ENCODE measurements at places on chromosomes 6 and 20.
A peak's percentile ranks its signal among the peaks of the same experiment; 100 is the strongest.

DNA sequence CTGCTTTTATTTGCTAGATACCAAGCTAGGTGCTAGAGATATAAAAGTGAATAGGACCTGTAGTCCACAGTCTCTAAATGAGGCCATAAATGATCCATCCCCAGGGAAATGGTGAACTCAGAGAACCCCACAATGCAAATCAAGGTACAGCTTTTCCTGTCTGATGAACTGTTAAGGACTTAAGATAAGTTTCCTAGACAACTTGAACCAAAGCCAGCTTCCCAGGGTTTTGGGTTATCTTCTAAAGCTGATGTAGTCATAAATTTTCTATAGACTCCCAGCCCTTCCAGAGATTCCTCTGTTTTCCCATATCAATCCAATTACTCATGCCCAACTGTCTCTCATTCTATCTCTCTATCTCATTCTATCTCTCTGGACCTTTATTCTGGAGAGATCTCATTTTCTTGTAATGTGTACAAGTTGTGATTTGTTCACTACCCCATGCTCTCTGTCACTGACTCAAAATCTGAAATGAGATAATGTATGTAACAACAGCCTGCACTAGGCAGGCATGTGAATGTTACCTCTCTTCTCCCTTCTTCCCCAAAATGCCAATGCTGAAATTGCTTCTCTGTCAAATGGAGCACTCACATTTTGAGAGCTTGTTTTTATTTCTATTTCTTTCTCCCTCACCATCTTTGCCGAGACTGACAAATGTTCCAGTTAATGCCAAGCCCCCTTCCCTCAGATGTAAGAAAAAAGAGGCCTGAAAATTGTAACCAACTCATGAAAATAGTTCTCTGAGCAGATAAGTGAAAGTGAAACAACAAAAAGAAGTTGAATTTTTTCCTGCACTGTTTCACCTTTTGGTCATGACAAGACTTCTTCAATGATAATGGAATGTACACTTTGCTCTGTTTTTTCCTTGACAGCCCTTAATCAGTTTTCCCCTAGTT lies 279.9 kb downstream of the SLC35F1 start:
- DNase-seq: no peak

GRCh38 chr20:23235173-23236027 lies 115.2 kb upstream of the NXT1 start:
- peak; percentile 42 for DNase-seq

- DNase-seq: no peak
These were observed 19.4 kb upstream of the BAK1 start for GRCh38 chr6:33599413-33599938.

DNA sequence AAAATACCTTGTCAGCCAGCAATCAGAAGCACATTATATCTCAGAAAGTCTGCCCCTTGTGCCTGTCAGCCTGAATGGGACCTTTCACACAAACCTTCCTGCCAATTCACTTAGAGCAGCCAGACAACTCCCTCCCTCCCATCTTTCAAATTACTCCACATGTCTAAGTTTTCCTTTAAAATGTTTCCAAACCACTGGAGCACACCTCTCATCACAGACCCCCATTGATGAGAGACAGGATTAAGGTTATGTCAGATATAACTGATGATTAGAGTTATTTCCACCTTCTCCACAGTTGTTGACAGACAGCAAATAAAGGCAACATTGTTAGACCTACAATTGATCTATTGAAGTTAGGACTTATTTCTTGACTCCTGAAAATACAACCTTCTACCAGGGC lies 408.4 kb downstream of the PLCB1 start:
- DNase-seq: no peak

GRCh38 chr6:160679402-160679769 lies 15.3 kb upstream of the LPA start:
- no peak for DNase-seq

DNA sequence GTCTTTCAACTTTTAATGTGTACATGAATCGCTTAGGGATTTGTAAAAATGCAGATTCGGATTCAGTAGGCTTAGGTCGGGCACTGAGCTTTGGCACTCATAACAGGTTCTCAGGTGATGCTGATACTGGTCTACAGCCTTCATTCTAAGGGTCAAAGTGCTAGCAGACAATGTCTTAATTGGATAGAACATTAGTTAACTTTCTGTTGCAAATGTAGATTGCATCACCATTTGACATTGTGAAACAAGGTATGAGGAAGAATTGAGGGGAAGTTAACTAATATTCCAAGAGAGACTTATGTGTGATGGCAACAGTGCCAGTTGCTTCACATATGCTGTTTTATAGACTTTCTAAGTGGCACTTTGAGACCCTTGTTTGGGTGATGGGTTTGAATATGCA lies 86.9 kb downstream of the MLIP start:
- DNase-seq: no peak

DNA sequence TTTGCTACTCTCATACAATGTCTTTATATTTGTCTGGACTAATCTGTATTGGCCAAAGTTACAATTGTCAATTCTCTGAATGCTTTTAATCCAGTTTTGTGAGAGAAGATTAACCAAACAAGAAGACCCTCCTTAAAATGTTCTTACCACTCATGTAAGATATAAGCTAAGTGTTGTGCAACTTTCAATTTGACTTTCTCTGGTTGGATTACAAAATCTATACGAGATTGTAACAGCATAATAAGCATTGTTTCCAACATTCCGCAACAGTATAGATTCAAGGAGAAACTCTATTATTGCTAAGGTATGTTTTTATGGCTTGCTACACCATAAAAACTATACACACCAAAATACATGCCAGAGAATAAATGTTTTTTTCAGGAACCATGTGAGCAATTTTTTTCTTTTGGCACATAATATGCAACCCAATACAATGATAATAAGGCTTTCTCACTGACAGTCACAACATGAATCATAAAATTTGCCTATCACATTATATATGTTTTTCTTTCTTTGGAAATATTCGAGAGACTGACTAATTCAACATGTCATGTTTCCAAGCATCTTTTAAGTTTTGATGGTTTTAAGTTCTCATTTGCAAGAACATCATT lies 12.2 kb upstream of the TRPC4AP start:
- no peak for DNase-seq

GRCh38 chr6:116369964-116370759 lies 585 bp upstream of the DSE start:
- DNase-seq: no peak

- peak; percentile 5 for DNase-seq
These were observed 7.9 kb downstream of the ZC2HC1B start for GRCh38 chr6:143872201-143872600.

- no peak for DNase-seq
These were observed 70.6 kb downstream of the OLIG3 start for GRCh38 chr6:137423451-137424168.

- DNase-seq: no peak
These were observed 262.3 kb upstream of the PLN start for GRCh38 chr6:118285791-118286190.

GRCh38 chr6:2804516-2804915 lies 37.1 kb downstream of the SERPINB1 start:
- DNase-seq: no peak

DNA sequence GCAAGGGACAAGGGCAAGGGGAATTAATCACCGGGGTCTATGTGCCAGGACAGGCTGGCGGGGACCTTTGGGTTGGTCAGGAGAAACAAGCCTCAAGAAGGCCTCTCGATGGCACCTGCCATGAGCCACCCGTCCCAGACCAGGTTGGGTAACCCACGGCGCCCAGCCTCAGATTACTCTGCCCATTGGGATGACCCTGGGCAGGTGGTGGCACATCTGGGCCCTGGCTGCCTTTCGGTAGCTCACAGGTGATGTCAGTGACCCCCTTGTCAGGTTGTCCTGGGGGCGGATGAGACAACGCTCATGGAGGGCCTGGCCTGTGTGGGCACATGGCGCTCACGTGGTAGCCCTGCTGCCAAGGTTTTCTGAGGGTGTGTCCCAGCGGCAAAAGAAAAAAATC lies 152.2 kb downstream of the SYCP2 start:
- DNase-seq: no peak

DNA sequence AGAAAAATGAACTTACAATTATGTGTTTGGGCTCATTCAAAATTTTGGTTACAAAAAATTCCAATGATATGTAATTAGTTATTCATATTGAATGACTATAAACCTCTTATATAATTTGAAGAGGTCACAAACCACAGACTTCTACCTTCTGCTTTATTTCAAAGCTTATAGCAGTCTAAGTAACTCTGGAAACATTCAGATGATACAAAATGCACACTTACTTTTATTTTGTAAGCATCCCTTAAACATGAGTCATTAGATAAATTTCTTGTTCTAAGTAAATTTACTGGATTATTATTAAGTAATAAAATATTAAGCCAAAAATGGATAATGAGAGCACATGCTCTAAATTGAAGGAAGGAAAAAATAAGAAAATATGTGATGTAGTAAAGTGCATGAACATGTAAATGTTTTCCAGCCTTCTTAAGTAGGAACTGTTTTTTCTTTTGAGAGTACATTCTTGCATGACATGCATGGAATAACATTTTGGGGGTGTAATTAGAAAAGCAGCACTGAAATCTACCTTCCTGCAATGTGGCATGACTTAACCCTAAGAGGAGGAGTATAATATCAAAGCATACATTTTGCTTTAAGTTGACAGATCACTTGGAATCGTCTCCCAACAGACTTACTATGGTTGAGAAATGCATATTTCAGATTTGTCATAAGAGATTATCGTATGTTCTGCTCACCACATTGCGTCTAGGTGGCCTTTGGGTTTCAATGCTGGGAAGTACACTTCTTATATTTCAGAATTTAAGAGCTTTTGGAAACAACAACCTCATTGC lies 372.7 kb upstream of the HSF2 start:
- no peak for DNase-seq

- DNase-seq: no peak
These were observed 71.9 kb upstream of the TOP1 start for GRCh38 chr20:40956542-40957264.

DNA sequence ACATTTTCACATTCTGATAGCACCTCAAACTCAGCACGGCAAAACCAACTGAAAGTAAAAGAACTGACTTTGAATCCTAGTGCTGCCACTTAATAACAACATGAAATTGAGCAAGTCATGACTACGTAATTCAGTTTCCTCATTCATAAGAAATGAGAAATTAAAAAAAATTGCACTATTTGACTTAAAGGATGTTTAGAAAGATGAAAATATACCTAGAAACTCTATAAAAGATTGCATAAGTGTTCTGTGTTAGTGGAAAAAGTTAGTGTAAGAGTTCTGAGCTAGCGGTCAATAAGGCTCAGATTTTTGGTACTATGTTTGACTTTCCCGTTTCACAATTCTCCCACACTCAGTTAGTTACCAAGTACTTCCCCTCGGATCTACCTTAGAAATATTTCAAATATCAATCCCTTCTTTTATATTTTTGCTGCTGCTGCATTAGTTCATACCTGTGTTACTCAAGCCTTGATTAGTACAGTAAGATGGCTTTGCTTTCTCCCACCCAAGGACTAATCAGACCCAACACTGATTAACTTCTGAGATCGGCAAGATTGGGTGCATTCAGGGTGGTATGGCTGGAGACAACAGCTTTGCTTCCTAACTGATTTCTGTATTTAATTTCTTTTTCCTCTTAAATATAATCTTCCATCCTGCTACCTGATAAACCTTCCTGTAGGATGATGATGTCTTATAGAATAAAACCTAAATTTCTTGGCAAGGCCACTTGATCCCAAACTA lies 25.9 kb downstream of the ECHDC1 start:
- DNase-seq: no peak

DNA sequence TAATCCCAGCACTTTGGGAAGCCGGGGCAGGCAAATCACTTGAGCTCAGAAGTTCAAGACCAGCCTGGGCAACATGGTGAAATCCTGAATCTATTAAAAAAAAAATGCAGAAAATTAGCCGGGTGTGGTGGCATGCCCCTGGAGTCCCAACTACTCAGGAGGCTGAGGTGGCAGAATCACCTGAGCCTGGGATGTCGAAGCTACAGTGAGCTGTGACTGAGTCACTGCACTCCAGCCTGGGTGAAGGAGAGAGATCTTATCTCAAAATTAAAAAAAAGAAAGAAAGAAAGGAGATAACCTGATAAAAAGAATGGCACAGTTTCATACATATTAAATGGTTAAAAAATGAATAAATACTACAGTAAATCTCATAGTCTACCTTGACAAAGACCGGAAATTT lies 123.6 kb upstream of the TNFAIP3 start:
- no peak for DNase-seq

All from CD4-positive, CD25-positive, alpha-beta regulatory T cell (primary cell).